ENCODE measurements at places on chromosomes 5 and 9. TPM values are rescaled to one million over a fixed set of nuclear protein-coding genes. Genes with fewer than 3 reads are reported as not detected.

GRCh38 chr5:169325273-169325672 lies 24.3 kb upstream of the SLIT3 start:
- no peak for DNase-seq

Gene PDGFRB
- total RNA-seq = 74.8 TPM

Gene SPINK13
- total RNA-seq = not detected

DNA sequence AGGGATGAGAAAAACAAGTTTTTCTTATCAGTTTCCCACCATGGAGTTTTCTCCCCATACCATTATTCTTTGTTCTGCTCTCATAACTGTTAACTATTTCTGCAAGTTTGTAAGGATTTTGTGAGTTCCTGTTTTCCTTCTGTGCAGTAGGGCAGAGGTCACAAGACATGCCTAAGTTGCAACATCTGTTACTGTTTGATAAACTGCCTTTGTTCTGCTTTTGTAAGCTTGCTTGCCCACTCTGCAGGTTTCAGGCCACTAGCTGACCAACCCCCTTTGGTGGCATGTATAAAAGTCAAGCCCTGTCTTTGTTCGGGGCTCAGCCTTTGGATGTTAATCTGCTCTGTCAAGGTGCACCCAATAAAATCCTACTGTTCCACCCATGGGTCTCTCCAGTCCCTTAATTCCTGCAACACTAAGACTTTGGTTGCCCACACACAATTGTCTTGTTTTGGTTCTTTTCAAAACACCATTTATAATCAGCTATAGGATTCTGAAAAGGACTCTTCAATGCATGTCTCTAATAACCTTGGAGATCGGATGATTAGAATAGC lies 545.4 kb downstream of the CDH9 start:
- DNase-seq = no peak

Gene CCDC192
- 2.0 TPM for total RNA-seq

DNA sequence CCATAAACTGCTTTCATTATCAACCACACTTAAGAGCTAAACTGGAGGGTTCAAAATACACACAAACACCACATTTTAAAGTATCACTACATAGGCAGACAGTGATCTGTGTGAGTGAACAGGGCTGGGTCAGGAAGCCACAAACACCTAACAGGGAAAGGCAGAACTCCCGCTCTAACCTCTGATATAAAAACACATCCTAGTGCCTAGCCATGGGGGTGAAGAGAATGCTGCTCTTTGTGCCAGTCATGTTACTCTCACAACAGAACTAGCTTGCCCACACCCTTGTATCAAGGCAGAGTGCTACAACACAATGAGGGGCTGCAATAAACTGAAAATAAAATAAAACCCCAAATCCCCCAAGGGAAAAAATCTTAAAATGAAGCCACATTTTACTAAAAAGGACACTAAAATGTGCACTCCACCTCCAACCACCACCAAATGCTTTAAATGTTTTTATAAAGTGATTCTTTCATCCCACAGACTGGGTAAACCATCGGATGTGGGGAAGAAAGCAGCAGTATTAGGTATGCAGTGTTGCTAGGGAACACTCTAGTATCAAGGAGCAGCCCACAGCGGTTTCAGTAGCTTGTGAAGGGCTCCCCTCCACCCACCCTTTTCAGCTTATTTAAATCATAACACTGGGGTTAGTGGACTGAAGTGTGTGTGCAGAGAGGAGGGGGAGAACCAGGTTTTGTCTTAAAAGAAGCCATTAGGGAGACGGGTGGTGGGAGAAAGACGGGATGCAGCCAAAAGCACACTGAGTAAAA lies 64.5 kb downstream of the TMEM161B start:
- no peak for DNase-seq

GRCh38 chr9:37899041-37899440 lies 4.9 kb downstream of the SLC25A51 start:
- DNase-seq = no peak

GRCh38 chr9:117344892-117345660 lies 69.8 kb downstream of the ASTN2 start:
- DNase-seq = no peak

Gene EGR1
- total RNA-seq = 283 TPM

- no peak for DNase-seq
Measured at GRCh38 chr9:69249337-69249736, 75.3 kb downstream of the TJP2 start.

DNA sequence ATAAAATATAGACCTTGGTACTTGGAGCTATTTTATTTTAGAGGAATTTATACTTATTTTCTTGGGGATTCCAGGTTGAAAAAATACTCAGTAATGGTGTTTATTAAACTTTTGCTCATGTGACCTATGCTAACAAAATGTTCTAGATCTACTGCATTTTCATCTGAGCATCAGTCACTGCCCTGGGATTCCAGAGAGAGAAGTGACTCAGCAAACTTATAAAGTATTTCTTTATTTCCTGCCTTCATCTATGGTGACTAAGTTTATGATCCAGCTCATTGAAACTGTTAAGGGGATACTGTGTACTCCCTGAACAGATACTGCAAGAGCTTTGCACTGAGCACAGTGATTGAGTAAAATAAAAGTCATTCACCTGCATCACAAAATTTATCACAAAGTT lies 298.5 kb upstream of the CDH18 start:
- no peak for DNase-seq

DNA sequence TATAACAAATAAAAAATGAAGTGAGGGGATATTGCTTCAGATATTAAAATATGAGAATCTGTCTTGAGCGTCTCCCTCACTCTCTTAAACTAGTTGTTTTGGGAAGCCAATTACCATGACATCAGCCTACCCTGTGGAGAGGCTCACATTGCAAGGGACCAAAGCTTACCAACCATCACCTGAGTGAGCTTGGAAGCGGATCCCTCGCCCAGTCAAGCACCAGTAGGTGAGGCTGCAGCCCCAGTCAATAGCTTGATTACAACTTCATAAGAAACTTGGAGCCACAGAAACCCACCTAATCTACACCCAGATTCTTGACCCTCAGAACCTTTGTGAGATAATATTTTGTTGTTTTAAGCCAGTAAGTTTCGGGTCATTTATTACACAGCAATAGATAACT lies 206.2 kb downstream of the CEMIP2 start:
- DNase-seq = no peak

Gene HAPLN1
- 5.5 TPM for total RNA-seq

DNA sequence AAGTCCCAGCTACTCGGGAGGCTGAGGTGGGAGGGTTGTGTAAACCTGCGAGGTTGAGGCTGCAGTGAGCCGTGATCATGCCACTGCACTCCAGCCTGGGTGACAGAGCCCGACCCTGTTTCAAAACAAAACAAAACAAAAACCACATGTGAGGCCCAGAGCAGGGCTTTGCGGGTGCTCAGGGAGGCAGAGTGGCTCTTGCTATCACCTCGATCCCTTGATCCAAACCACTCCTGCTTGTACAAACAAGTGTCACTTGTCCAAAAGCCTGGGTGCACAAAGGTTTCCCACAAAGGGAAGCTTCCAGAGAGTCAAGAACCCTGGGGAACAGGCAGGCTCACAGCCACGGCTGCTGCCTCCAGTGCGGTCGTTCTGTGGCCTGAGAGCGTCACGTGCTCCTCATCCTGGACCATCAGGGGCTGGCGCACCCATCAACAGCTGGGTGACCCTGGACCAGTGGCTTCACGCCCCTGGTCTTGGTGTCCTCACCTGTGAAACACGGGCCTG lies 162.7 kb downstream of the C9orf50 start:
- no peak for DNase-seq
